ENCODE measurements at places on chromosomes 12 and 14.

DNA sequence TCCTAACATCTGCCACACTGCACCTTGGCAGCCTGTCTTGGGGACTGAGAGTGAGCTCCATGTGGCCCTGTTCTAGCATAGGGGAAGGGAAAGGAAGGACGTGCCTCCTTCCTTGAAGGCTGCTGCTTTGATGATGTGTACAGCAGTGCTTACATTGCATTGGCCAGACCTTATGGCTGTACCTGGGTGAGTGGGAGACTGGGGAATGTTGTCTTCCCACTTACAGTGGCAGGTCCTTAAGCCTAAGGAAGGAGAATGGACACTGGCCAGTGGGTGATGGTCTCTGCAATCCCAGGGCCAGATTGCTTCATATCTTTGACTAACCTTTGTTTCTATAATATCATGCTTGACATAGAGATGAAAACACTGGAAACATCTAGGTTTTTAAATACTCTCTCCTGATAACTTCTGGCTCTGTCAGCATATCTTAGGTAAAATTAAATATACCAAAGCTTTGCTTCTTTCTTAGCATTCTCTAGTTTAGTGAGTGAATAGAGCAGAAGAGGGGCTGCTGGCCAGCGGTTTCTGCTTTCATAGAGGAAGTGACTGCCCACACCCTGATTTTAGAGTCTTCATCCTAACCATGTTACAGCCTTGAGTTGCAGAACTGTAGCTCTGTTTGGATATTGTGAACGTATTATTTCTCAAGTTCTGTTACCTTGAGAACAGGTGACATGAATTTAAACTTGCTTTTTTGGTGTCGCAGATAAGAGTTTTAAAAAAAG lies 27.2 kb downstream of the KLC1 start:
- DNase-seq, result no peak

DNA sequence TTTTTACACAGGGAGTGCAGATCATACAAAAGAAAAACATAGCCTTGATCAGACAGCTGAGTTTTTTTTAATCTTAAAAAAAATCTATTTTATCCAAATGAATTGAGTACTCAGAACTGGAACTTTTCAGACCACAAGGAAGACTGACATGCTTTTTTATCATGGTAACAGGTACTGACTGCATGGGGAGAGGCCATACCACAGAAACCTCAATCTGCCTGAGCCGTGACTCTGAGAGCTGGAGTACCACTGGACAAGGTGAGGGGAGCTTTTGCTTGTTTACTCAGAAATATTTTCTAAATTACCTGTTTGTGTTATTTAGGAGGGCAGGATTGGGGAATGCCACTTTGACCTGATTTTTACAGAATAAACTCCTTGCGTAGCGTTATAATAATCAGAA lies 143.9 kb downstream of the ALX1 start:
- no peak for DNase-seq

- DNase-seq, result no peak
These were observed 484 bp downstream of the PPP1CC start for GRCh38 chr12:110742096-110742717.

DNA sequence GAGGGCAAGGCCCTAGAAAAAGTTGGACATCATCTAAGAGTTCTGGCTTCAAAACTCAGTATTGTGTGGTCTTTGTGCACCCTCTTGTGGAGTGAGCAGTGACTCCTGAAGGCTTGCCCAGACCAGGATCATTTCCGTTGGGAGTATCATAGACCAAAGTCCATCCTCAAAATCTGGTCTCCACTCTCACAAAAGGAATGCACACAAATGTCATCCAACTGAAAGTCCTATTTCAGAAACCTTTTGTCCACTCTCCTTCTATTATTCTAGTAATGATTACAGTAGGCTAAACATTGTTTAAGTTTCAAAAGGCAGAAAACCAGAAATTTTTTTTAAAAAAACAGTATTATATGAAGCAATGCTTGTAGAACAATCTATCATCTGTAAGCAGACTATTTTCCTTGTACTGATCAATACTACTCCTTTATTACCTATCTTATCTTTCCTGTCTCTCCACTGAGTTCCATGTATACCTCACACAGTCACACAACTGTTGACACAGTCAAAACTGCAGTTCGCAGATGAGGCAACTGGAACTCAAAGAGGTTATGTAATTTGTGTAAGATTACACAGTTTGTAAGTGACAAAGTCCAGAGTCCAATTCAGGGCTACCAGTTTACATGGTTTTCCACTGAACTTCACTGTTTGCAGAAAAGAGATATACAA lies 41.4 kb downstream of the COX16 start:
- no peak for DNase-seq

- no peak for DNase-seq
These were observed 114.6 kb downstream of the TMEM132C start for GRCh38 chr12:128381541-128381940.

- no peak for DNase-seq
These were observed 988.3 kb downstream of the VRK1 start for GRCh38 chr14:97785495-97785894.

- DNase-seq, result no peak
These were observed 17.4 kb downstream of the CDKN1B start for GRCh38 chr12:12734561-12735071.

DNA sequence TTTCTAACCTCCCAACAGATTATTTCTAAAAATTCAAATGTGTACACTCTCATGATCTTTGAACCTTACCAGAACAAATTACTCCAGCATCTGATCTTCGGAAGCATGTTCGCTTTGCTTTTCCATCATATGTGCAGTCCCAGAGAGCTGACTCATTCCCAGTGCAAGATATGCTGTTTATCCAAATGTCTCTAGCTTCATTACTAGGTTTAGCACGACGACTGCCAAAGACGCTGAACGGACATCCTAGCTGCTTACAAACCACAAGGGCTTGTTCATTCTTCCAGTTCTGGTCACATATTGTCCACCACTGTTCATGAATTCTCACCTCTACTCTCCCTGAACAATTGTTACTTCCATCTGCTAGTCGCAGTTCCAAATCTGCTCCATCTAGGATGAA lies 40.5 kb downstream of the CD163L1 start:
- no peak for DNase-seq

DNA sequence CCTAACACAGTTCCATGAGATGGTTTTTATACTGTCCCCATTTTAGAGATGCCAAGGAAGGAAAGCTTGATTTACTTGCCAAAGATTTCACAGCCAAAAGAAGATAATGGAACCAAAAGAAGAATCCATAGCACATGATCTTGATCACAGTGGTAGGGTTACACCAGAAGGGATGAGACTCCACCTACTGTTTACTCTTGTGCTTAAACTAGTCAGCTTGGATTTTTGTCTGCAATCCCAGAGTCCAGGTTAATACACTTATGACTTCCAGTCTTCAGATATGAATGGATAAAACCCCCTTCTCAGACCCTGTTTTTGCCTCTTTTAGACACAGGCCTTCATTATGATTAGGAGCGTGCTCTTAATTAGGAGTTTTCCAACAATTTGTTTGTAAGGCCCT lies 454.2 kb downstream of the AEBP2 start:
- DNase-seq, result no peak

GRCh38 chr12:89695100-89695499 lies 13.5 kb downstream of the ATP2B1 start:
- no peak for DNase-seq

DNA sequence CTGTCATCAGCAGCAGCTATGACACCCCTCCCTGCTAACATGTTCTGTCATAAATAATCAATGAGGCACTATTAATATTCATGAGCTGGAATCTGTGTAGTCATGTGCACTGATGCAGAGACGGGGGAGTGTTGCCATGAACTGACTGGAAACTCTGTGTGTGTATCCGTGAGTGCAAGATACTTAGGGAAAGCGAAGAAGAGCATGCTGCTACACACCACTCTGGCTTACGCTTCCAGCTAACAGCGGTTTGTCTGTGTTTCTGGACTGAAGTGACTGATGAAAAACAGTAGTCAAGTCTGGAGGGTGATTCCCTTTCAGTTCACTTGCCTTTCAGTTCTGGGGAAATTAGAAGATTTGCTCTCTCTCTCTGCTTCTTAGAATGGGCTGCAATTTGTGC lies 249.4 kb downstream of the PDZRN4 start:
- DNase-seq, result no peak

- DNase-seq, result no peak
These were observed 77.4 kb downstream of the FBXL14 start for GRCh38 chr12:1517007-1517406.

DNA sequence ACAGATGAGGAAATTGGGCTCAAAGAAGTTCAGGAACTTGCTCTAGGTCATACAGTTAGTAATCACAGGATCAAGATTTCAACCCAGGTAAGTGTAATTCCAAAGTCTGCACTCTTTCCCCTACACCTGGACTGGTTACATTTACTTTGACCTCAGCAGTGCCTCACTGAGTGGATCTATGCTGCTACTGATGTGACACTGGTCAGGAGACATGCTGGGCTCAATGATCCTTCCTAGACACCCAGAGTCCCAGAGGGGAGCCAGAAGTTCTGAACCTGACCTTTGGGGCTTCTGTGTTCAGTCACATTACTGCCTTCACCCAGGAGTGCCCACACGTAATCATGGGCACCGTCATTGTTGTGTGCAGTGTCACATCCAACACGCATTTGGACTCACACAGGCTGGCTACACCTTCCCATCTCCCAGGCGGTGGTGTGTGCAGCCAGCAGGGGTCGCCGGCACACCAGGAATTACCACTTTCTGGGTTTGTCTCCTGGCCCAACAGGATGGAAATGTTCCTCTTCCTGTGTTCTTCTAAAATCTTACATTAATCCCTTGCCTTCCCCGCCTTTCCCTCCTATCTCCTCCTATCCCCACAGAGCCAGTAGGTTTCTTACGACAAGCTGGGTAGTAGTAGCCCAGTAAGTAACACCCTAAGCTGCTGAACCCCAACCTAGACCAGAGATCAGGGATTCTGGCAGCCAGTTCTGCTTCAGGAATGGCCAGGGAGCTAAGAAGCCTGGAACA lies 25.6 kb downstream of the CALCOCO1 start:
- peak; percentile 48 for DNase-seq
